Mesothelial cell of epicardium (in vitro differentiated cells): ENCODE measurements at places on chromosomes 11 and 22. TPM values are rescaled to one million over a fixed set of nuclear protein-coding genes. Genes with fewer than 3 reads are reported as not detected.

CEP126 gene
- total RNA-seq: 3.2 to 3.6 TPM (median 3.4 TPM) in 3 replicates

SCN4B gene
- 1.2 to 1.9 TPM (median 1.5 TPM) in 3 replicates for total RNA-seq

MN1 gene
- 46.3 to 49.6 TPM (median 47.8 TPM) in 3 replicates for total RNA-seq

MGAT3 gene
- total RNA-seq: 43.6 to 45.3 TPM (median 45.0 TPM) in 3 replicates

DGAT2 gene
- total RNA-seq: 1.3 TPM in 3 replicates

PHF21B gene
- total RNA-seq: 5.7 to 8.6 TPM (median 6.8 TPM) in 3 replicates

CALCA gene
- not detected in 3 replicates for total RNA-seq

ACCS gene
- total RNA-seq: 54.2 to 60.1 TPM (median 58.3 TPM) in 3 replicates

LDHAL6A gene
- not detected in 3 replicates for total RNA-seq

SHISAL1 gene
- 0.58 to 0.72 TPM (median 0.62 TPM) in 3 replicates for total RNA-seq

FUT4 gene
- 12.9 to 14.0 TPM (median 12.9 TPM) in 3 replicates for total RNA-seq
